ENCODE measurements at places on chromosomes 4 and X.

DNA sequence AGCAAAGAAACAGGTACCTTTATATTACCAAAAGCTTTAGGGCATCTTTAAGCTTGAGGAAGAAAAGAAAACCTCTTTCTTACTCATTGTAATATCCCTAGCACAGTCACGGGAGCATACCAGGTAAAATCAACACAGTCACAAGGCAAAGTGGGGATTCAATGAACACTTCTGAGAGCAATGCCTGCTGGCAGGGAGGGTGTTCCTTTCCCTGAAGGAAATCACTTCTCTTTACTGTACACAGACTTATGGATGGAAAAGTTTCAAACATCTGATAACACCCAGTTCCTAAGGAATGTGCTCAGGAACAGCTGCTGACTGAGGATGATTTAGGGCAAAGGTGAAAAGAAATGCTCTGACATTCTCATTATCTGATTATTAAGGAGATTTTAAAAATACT is 94.8 kb downstream of the MAML3 start:
- DNase-seq, result no peak

DNA sequence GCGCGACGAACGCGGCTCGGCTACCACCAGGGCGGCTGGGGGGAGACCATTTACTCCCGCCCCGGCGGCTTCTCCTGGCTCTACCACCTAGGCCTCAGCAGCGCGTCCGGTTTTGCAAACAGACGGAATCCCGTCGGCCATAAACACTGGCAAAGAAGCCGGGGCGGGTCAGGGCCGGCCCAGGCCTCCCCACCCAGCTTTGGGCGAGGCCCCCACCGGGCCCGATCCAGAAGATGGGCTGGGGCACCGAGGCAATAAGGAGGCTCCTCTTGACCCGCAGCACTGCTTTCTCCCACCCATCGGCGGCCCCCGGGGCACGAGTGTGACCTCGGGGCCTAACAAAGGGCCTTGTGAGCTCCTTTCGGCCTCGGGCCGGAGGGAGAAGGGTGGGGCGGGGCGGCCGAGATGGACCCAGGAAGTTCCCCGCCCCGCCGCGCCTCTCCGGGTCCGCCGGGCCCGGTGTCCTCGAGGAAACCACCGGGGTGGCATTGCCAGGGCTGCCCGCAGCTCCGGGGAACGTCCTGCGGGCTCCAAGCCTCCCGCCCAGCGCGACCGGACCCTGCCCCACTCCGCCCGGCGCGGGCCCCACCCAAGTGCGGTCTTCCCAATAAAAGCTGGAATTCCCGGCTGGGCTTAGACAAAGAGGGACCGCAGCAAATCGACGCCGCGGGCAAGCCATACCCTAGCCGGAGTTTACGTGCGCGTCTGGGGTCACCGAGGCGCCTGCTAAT is 5.9 kb downstream of the BCOR start:
- no peak for DNase-seq

- no peak for DNase-seq
Observed at GRCh38 chr4:152079543-152080293, 318.9 kb upstream of the GATB start.

DNA sequence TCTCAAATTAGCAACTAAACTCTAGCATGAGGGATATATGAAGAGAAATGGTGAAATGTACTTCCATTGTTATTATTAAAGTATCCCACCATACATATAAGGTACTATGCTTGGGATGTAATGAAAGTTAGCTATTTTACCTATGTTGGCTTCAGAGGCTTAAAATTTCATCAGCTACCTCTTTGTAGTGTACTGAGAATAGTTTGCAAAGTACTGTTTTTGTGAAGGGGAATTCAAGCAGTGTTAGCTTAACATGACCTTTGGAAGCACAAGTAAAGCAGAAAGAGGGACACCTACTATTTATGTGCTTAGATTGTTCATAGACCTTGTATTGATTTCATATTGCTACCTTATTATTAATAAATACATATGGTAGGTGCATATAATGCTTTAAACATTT is 11.8 kb downstream of the PPP4R3C start:
- DNase-seq, result no peak

GRCh38 chr4:120886191-120886590 is 36.3 kb downstream of the PRDM5 start:
- no peak for DNase-seq

DNA sequence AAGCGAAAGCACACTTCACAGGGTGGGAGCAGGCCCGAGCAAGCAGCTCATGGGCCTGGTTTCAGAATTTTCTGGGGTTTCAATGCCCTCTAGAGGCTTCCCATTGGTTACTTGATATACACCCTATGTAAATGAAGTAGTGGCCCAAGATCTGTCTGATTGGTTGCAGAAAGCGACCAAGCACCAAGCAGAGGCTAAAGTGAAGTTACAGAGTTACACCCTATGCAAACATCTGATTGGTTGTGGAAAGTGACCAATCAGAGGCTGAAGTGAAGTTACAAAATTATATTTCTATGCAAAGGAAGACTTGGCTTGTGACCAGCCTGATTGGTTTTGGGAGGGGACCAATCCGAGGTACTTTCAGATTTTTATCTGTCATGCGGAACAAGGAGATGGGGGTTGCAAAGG is 8.2 kb downstream of the FHIP1A start:
- DNase-seq, result no peak

- no peak for DNase-seq
Observed at GRCh38 chrX:79140731-79141130, 3.8 kb upstream of the GPR174 start.

DNA sequence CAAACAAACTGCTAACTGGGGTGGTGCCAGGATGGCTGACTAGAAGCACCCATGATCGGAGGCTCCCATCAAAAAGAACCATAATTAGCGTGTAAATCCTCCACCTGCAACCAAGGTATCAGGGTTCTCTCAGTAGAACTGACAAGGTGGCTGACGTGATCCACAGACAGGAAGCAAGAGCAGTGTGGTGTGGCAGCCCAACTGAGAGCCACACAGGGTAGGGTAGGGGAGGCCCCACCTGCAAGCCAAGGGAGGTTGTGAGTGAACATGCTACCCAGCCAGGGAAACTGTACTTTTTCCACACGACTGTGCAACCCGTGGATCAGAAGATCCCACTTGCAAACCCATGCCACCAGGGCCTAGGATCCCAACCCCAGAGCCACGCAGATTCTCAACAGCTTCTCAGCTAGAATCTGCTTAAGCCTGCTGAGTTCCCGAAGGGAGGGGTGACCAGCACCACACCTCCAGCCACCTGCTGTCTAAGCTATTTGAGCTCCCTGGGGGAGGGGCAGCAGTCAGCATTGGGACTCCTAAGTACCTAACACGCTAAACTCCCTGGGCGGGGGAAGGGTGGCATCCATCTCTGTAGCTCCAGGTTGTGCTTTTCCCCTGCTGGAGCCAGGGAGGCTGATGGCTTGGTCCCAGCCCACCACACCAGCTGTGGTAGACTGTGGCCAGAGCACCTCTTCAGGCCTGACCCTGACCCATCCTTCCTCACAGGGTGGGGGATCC is 425.1 kb downstream of the GPM6A start:
- no peak for DNase-seq

DNA sequence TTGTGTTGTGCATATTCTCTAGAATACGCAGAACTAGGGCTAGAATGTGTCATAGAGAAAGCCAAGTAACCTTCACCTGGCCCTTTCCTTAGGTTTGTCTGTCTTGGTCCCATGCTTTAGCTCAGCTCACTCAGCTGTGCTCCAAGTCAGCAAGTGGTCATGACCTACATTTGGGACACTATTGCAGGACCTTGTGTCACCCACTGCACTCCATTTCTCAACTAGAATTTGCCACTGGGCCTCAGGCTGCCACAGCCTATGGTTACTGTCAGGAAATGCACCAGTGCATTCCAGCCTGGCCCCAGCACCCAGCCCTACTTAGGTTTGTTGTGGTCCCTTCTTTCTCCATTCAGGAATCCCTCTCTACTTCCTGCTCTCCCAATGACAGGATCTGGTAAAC is 7.7 kb upstream of the FGG start:
- DNase-seq, result no peak

GRCh38 chr4:129917651-129918050 is 821.7 kb downstream of the C4orf33 start:
- no peak for DNase-seq

GRCh38 chr4:185796176-185796575 is 15.8 kb downstream of the SORBS2 start:
- no peak for DNase-seq

- DNase-seq, result no peak
Observed at GRCh38 chrX:39117101-39117500, 315.8 kb downstream of the MID1IP1 start.

DNA sequence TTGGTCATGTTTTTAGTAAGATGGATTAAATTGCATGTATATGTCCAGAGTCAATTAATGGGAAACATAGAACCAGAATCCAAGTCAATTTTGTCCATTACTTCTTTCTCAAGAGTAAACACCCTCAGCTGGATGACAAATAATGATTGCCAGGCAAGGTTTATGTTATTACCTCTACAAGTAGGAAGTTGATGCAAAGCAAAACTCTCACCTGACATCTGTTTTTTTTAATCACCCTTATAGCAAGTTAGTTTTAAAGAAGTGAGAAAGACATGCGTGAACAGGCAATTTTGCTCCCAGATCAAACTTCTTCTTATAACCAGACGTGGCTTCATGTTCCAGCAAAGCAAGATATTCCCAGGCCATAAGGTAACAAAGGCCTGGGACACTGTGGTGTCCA is 348.5 kb upstream of the FTHL17 start:
- DNase-seq, result no peak

GRCh38 chr4:103012551-103012950 is 7.0 kb downstream of the SLC9B1 start:
- DNase-seq, result no peak

GRCh38 chrX:36480441-36480990 is 527.6 kb upstream of the FAM47C start:
- no peak for DNase-seq

DNA sequence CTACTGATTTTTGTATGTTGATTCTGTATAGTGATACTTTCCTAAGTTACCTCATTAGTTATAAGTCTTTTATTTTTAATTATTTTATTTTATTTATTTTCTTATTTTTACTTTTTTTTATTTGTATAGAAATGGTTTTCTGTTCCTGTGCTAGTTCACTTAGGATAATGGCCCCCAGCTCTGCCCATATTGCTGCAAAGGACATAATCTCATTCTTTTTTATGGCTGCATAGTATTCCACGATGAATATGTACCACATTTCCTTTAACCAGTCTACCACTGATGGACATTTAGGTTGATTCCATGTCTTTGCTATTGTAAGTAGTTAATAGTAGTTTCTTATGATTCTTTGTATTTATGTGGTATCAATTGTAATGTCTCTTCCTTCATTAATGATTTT is 31.5 kb upstream of the GK2 start:
- no peak for DNase-seq

DNA sequence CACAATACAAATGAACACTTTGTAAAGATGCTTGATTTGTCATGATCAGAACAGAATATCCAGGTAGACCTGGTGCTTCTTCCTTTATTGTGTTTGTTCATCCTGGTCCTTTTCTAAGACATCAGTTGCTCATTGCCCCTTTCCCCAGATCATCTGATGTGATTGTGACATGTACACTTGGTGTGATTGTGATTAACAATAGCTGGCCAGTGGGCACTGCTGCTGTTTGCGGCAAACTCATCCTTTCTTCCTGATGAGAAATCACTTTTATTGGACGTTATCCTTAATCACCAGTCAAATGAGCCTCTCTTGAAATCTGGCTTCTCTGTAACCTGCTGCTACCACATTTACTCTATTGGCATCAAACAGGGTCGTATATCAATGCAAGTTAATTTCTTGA is 135.1 kb downstream of the PCDH7 start:
- no peak for DNase-seq

- no peak for DNase-seq
Observed at GRCh38 chr4:106522839-106523238, 154.3 kb upstream of the GIMD1 start.

DNA sequence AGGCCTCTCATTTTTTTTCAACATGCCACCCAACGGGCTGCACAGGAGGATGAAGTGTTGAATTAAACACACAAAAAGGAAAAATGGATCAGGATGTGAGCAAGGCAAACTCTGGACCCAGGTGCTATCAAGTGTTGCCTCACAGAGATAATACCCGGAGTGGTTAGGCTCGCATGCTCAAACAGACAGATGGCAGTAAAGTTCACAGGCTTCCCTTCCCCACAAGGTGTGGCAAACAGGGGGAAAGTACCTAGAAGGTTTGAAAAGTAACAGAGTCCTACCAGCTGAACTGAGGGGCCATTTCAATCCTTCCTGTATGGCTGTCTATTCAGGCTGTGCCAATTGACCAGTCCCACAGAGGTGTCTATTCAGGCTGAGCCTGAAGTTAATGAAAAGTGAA is 123.9 kb upstream of the GC start:
- no peak for DNase-seq

GRCh38 chrX:150410513-150410912 is 47.4 kb downstream of the MAMLD1 start:
- DNase-seq, result no peak

GRCh38 chr4:55824865-55825264 is 5.3 kb downstream of the EXOC1L start:
- DNase-seq, result no peak

DNA sequence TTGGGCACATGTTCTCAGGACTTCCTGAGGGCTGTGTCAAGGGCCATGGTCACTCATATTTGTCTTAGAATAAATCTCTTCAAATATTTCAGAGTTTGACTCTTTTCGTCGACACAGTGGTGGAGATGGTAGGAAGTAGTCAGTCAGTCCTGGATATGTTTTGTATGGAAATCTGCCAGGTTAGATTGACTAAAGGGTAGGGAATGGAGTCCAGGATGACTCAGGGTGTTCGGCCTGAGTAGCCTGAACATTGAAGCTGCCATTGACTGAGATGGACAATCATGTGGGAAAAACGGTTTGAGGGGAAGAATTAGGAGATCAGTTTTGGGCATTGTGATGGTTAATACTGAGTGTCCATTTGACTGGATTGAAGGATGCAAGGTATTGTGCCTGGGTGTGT is 177.1 kb upstream of the CENPE start:
- DNase-seq, result no peak

DNA sequence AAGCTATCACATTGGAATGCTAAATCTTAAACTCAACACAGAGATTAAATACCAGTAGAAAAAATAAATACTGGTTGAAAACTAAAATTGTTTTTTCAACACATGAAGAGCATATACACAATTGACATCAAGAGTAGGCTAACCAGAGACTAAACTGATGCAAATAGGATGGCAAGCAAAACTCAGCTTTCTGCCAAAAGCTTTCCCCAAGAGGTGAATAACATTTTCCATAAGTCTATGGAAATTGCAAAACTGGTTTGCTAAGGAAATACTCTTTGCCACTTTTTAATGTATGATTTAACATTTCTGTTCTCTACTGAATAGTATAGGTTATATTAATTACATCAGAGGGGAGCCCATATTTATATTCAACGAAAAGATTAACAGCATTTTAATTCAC is 23.8 kb downstream of the IQCM start:
- no peak for DNase-seq

DNA sequence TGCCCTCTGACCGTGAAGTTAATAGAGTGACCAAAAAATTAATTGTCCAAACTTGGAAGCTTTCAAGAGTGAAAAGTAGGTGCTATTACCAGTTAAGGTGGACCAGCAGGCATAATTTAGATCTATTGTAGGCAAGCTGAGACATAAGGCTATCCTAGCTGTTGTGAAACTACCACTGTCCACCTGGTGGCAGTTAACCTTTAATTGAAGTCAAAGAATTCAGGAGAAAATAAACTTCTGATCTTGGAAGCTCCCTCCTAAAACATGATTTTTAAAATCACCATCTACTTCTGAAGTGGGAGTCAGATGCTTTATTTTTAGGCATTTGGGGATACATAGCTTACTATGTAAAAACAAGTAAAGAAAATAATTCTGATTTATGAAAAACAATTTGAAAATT is 636.3 kb upstream of the HTR2C start:
- DNase-seq, result no peak

Measured in stimulated activated CD8-positive, alpha-beta memory T cell treated with anti-CD3 and anti-CD28 coated beads, Interleukin-7, amount 100 ng/mL, for 24 hours (primary cell).